ENCODE measurements at places on chromosomes 3 and 15.

DNA sequence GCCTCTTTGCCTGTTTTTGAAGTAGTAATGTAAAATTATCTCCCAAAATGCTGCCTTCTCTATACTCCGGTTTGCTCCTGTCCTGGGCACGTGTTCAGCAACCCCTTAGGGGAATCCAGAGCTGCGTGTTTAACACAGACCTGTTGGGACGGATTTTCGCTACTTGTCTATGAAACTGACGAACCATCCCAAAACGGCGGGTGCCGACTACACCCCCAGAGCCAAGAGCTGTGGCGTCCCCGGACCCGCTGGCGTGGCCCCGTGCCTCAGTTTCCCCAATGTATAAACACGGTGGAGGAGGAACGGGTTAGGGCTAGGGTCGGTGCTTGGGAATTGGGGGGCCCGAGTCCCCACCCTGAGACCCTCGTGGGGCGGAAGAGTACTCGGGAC is 473 bp downstream of the FHIT start:
- peak; percentile 16 for DNase-seq

GRCh38 chr3:123732447-123732846 is 147.6 kb upstream of the HACD2 start:
- no peak for DNase-seq

DNA sequence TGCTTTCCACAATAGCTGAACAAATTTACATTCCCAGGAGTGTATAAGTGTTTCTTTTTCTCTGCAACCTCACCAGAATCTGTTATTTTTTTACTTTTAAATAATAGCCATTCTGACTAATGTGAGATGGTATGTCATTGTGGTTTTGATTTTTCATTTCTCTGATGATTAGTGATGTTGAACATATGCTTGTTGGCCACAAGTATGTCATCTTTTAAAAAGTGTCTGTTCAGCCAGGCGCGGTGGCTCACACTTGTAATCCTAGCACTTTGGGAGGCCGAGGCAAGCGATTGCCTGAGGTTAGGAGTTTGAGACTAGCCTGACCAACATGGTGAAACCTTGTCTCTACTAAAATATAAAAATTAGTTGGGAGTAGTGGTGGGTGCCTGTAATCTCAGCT is 619.3 kb downstream of the SI start:
- DNase-seq: no peak

- DNase-seq: no peak
These were observed 32.0 kb downstream of the RFTN1 start for GRCh38 chr3:16481546-16481897.

- no peak for DNase-seq
These were observed 155.6 kb downstream of the SEMA6D start for GRCh38 chr15:47872869-47873432.

DNA sequence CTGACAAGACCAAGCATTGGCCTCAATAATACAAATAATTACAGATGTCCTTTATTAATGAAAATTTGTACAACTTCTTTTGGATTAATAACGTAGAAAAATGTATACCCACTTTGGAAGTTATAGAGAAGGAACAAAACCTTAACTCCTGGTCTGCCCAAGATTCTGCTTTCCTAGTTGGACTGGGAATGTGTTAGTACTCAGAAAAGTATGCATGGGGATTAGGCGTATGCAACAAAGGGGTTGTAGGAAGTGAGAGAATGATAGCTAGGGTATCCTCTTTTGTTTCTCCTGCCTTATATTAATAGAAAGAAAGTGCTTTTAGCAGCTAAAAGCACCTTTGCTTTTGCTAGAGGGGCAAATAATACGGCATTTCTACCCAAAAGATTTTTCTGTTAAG is 116.2 kb upstream of the LRRFIP2 start:
- no peak for DNase-seq

DNA sequence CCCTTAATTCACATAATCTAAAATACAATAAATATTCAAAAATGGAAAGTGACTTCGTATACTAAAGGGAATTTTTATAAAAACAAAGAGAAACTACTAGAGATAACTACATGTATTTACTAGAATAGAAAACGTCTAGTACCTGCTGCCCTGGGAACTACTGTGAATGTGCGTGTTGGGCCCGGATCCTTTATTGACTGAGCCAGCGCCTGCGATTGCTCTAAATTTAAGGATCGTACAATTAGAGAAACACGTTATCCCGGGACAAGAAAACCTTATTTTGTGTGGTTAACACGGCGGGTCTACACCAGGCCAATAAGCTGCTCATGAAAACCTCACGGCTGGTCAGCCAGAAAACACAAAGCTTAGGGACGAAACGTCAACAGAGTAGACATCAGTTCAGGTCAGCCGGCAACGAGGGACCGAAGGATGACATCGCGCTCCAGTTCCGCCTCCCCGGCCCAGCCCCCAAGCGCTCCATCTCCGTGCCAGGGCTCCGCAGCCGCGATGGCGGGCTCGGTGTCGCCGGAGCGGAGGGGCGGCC is 555 bp downstream of the TM2D3 start:
- no peak for DNase-seq

GRCh38 chr15:51380999-51381806 is 39.7 kb downstream of the GLDN start:
- DNase-seq: no peak

- DNase-seq: no peak
These were observed 611.2 kb upstream of the GRM7 start for GRCh38 chr3:6249679-6250078.

DNA sequence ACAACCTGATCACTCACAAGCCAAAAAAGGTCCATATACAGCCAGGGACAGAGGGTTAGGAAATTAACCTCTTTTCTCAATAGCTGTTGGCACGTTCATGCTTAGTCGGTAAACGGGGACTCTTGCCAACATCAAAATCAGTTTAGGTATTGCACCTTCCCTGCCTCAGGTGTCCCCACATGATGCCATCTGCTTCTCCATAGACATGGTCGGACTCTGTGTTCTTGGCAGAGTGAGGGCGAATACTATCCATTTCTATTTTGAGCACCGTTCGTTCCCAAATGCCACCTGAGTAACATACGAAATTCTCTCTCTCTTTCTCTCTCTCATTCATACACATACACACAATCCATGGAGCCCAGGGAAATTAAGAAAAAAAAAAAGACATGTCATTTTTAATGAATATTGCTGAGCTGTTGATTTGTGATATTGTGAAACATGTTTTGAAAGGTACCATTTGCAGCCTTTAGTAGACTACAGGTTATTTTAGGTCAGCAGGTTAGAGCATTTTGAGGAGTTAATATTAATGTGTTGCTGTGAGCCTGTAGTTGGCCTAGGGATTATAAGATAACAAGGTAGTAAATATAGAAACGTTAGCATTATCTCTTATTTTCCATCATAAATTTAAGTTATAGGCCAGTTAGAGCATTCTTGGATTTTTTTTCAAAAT is 78.5 kb downstream of the GHSR start:
- no peak for DNase-seq

DNA sequence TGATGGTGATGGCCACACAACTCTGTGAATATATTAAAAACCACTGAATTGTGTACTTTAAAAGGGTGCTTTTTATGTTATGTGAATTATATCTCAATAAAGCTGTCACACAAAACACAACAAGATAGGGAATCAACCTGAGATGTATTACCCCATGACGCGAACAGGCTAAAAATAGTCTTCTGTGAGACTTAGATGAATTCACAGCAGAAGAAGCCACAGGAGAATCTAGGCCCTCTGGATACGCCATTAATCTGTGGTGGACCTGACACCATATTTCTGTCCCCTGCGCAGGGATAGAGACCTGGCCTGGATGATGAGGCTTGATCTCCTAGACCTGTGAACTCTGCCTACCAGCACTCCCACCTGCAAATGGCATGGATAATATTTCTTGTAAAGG is 146.0 kb upstream of the HACD2 start:
- no peak for DNase-seq

DNA sequence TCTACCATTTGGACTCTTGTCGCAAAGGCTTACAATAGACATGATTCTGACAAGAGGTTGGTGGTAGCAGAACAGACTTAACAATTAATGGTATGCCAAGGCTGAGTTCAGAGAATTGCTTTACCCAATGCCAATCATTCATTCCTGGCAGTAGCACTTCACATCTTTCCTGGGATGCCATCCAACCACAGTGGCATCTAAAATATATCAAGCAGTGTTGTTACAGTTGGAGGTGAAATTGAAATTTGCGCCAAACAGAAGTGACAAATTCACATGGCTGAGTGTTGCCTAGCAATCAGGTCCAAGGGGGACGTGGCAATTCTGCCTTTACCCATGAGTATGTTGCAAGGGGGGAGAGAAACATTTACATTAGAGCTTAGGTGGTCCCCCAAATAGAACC is 21.0 kb upstream of the DPH6 start:
- DNase-seq: no peak

GRCh38 chr3:48123346-48123745 is 64.9 kb downstream of the CDC25A start:
- no peak for DNase-seq

- DNase-seq: peak; percentile 69
These were observed 1.1 kb upstream of the TLNRD1 start for GRCh38 chr15:80999623-81000036.

GRCh38 chr3:151087648-151088047 is 2.2 kb downstream of the MED12L start:
- DNase-seq: no peak

- no peak for DNase-seq
These were observed 1.2 kb upstream of the SEMA3F start for GRCh38 chr3:50153782-50154475.

DNA sequence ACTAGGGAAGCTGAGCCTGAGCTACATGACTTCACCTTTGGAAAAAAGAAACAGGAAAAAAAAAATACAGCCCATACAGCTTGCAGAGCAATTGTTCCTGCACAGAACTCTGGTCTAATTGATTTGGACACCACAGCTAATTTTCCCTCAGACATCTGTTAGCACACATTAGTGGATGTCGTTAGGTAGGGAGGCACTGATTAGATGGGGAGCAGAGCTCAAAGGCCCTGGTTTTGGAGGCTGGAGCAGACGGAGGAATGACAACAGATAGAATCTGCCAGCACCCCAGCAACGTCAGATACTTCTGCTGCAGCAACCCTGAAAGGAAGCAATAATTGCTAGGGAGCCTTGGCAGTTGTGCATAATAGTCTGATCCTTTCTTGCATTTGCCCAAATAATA is 398.9 kb downstream of the LSAMP start:
- DNase-seq: no peak

DNA sequence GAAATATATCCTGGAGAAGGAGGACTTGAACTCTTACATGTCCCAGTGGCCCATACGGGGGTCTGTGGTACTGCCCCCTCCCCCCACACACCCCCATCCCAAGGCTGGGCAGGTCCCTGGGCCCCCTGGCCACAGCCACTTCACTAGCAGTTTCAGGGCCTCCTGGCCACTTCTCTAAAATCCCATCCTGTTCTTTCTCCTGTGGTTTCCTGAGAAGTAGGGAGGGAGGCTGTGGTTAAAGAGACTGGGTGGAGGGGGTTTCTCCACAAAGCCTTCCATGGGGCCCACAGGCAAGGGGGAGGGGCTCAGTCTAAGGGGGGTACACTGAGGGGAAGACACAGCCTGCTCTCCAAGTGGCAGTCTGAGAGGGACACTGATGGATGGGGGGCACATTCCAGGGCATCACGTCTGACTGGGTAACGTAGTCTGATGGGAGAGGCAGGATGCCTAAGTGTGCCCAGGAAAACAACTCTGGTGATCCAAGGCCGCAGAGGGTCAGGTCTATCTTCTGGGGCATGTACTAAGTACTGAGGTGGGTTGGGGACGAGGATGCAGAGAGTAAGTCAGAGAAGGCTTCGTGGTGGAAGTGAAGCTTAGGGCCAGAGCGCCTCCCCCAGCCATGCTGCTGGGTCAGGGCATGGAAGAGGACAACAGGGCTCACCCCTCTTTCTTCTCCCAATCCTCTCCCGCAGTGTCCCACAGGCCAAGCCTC is 48.0 kb upstream of the C15orf39 start:
- DNase-seq: no peak

DNA sequence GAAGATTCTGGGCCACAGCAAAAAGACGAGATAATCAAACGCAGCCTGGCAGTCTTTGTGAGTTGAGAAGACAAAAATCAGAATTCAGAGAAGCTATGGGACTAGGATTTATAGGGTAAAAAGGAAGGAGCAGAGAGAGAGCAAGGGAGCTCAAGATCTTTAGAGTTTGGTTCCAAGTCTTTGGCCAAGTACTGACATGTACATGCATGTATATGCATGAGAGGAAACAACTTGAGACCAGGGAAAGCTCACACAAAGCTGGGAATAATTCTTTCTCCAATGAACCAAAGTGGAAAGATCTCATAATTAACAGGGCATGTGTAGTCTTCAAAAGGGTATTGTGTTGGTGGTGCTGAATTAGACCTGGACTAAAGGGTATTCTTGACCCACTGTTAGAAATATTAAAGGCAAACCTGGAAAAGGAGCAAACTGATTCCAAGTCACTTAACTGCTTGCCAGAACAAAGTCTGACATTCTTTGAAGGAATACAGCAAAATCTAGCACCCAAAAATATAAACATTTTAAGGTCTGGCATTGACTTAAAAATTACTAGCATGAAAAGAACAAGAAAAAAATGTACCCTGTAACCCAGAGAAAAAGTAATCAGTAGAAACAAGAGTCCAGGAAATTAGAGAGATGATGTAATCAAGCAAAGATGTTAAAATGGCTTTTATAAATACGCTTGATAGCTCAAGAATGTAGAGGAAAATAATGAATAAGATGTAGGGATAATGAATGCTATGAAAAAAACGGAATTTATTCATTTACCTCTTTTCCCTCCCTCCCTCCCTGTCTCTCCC is 226.0 kb upstream of the CGNL1 start:
- no peak for DNase-seq

DNA sequence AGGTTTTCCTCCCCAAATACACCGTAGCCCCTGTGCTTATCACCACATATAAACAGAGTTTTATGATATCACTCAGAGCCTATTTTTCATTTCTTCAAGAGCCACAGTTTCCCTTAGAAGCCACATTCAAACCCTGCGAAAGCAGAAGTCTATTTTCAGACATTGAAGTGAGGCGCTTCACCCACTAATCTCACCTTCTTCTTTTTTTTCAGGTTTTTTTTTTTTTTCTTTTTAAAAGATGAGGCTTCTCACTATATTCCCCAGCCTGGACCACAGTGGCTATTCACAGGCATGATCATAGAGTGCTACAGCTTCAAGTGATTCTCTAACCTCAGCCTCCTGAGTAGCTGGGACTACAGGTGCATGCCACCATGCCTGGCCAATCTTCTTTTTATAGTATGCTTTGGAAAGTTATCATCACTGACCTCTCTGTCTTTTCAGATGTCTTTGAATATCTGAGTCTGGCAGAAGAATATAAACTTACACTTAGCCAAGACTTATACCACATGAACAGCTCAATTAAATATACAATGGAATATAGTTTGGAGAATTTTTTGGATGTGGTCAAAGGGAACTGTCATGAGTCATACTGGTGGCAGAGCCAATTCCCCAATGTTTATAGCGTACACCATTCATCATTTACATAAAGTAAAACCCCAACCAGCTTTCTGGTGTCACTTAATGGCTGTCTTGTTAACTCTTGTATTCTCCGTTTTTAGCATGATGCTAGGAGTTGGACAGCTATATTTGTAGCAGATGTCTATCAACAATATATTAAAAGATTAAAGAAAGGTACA is 59.7 kb upstream of the CCDC50 start:
- no peak for DNase-seq

GRCh38 chr3:107643038-107643883 is 120.5 kb downstream of the BBX start:
- DNase-seq: no peak
